Stimulated activated CD4-positive, alpha-beta T cell treated with anti-CD3 and anti-CD28 coated beads, TNF-alpha, amount 100 ng/mL, for 48 hours (primary cell): ENCODE measurements at places on chromosomes 4 and X.

DNA sequence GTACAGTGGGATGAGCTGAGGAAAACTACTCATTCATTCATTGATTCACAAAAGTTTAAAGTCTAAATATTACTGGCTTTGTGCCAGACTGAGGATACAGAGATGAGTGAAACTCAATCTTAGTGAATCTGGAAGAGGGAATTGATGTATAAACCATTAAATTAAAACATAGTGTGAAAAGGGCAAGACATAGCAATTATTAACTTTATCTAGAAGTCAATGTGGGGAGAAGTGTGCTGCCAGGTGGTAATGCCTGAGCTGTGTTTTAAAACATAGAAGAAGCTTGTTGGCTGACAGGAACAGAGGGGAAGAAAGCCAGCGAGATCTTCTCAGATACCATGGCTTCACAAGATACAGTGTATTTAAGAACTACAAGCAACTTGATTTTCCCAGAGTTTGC lies 153.4 kb downstream of the BMPR1B start:
- no peak for DNase-seq

DNA sequence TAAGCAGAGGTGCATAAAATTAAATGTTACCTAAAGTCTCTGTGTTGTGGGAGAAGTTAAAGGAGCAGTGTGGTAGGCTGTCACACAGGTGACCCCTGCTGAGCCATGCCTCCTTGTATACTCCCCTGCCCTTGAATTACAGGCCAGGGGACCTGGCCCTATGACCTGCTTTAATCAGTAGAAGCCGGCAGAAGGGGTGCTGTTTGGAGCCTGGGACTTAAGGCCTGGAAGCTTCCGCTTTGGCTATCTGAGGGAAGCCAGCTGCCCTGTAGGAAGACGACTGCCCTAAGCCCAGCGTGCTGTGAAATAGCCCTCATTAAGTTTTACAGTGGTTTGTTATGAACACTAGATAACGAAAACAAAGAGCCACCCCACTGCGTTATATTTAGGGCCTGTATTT lies 34.1 kb downstream of the SPINK2 start:
- DNase-seq, result no peak

GRCh38 chrX:149682031-149682430 lies 29.8 kb upstream of the MAGEA11 start:
- no peak for DNase-seq

DNA sequence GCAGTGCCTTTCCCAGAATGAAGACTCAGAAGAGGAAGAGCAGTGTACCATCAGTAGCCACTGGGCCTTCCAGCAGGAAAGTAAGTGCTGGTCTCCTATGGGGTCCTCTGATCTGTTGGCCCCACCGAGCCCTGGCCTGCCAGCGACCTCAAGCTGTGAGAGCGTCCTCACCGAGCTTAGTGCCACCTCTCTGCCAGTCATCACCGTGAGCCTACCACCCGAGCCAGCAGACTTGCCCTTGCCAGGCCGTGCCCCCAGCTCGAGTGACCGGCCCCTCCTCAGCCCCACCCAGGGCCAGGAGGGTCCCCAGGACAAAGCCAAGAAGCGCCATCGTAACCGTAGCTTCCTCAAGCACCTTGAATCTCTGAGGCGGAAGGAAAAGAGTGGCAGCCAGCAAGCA lies 69.7 kb downstream of the STARD8 start:
- no peak for DNase-seq

GRCh38 chr4:4851081-4851480 lies 8.4 kb upstream of the MSX1 start:
- no peak for DNase-seq

DNA sequence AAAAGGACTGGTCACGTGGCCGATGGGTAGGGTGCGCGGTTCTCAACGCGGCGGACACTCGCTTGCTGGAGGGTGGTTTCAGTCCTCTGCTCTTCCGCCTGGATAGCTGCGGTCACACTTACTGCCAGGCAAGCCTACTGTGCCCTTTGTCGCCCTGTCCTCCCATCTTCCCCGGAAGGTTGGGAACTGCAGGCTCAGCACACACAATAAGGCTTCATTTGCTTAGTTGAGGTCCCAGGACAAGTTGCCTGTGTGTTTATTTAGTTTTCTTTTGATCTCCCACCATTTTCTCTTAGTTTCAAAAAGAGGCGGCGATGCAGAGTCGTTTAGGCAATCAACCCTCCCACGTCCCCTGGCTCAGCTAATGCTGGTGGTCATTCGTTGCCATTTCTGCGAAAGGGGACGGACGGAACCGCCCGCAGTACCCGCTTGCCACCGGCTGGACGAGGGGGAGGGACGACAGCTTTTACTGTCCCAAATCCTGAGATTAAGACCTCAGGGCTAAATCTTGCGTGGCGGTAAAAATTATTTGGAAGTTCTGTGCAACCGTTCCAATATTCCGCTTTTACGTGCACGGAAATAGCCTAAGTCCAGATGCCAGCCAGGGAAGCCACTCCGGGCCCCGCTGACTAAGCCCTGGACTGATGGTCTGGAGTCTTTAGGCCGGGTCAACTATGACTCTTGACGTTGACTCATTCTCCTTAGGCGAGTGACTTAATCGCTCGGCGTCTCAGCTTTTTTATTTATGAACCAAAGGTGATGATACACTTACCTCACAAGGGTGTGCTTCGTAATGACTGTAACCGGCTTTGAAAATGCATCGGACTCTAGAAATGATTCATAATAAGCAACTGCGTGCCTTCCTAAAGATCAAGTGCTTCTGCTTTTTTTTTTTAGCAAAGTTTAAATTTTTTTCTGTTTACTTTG lies 671 bp upstream of the EIF4E start:
- peak; percentile 50 for DNase-seq

GRCh38 chr4:127284236-127284635 lies 348.5 kb upstream of the INTU start:
- DNase-seq, result no peak

DNA sequence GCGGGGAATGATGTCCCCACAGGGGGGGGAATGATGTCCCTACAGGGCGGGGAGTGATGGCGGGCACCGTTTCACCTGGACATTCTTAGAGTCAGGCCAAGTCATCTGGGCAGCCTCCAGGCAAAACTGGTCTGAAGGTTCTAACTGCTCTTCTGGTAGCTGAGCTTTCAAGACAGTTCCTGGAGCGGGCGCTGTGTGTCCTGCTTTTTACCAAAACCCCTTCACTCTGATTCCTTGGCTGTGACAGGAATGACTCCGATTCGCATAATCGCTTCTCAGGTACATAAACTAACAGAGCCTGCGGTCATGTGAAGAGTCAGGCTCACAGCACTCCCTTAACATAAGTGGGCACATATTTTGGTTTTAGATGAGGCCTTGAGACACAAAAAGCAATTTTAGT lies 836.0 kb downstream of the TRIML1 start:
- DNase-seq, result no peak

DNA sequence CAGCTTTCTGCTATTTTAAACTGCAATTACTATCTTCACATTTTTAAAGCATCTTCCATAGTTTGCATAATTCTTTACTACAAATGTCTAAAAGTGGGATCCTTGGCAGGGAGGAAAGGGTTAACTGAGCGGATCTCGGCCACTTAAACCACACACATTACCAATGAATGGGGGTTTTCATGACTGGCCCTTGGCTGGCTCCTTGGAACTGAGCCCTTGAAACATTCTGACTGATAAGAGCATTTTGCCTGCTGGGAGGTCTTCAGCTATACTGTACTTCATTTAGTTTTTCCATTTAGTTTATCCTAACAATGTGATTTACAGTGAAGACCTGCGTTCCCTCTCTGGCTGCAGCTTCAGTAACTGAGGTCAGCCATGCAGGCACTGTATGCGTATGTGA lies 31.7 kb upstream of the MFAP3L start:
- DNase-seq, result no peak

- DNase-seq, result no peak
Observed at GRCh38 chr4:76806757-76807156, 91.2 kb downstream of the SOWAHB start.

DNA sequence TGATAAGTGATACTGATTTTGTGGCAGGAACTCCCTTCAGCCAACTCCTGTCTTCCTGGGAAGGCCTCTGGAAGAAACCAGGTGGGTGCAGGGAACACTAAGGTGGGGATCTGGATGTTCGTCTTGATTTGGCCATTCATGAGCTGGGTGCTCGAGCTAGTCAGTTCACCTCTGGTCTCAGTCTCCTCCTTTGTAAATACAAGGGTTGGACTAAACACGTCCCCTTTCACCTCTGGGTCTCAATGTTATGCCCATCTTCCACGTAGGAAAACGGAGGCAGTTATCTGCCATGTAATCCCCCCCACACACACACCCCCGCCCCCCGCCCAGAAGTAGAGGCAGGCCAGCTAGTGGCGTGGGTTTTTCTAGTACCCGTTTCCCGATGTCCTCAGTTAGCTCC lies 4.1 kb upstream of the RS1 start:
- no peak for DNase-seq

GRCh38 chr4:26821677-26822503 lies 38.8 kb upstream of the STIM2 start:
- DNase-seq, result no peak
